ENCODE measurements at places on chromosomes 2 and 18. TPM values are rescaled to one million over a fixed set of nuclear protein-coding genes. Genes with fewer than 3 reads are reported as not detected.

- no peak overlapping the region for H3K27ac ChIP-seq
- no peak overlapping the region for H3K4me3 ChIP-seq
- peaks cover 3% of the 10 kb centered on the region for H3K27me3 ChIP-seq
- no peaks in the 10 kb centered on the region for H3K4me1 ChIP-seq
These were observed 131.7 kb downstream of the GCA start for GRCh38 chr2:162475661-162476060.

GRCh38 chr18:9827793-9828505 is 57.8 kb upstream of the TXNDC2 start:
- peak; percentile 95 for DNase-seq
- H3K4me1 ChIP-seq: peaks cover 34% of the 10 kb centered on the region
- H3K4me3 ChIP-seq: no peak overlapping the region
- peak overlapping the region; percentile 66 for H3K27ac ChIP-seq
- H3K27me3 ChIP-seq: no peaks in the 10 kb centered on the region

DNA sequence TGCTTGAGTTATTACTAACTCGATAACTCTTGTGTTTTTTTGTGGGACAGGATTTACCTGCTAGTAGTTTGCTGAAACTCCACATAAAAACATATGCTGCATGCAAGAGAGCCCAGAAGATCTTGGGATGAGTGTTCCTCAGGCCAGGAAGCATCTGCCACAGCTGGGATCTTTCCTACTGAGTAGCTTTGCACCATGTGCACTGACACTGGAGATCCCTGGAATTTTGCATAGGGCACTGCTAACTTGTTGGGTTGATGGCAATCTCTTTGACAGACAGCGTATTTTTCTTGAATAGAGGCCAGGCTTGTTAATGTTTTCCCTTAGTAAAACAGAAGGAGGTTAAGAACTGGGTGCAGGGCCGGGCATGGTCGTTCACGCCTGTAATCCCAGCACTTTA is 808 bp upstream of the SERPINB11 start:
- no peaks in the 10 kb centered on the region for H3K36me3 ChIP-seq
- H3K4me1 ChIP-seq: no peaks in the 10 kb centered on the region
- no peaks in the 10 kb centered on the region for H3K27me3 ChIP-seq
- no peak overlapping the region for H3K27ac ChIP-seq
- no peak for DNase-seq
- H3K4me3 ChIP-seq: no peak overlapping the region

DNA sequence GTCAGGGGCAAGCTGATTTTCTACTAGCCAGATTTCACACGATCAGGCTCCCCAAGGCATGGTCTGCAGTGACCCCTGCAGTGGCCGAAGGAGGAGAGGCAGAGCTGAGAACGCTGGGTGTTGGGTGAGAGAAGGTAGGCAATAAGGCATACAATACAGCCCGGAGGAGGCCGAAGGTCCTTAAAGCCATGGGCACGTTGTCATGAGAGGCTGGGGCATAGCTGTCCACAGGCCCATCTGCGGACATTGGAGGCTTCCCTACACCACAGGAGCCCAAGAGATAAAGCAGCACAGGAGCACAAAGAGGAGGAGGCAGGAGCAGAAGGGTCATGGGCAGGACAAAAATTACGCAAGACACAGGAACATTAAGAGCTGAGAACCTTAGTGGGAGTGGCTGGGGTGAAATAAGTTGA is 16.7 kb upstream of the BZW1 start:
- no peaks in the 10 kb centered on the region for H3K36me3 ChIP-seq
- H3K4me3 ChIP-seq: no peak overlapping the region
- no peak for DNase-seq
- no peaks in the 10 kb centered on the region for H3K4me1 ChIP-seq

GRCh38 chr2:212921061-212921460 is 230.4 kb downstream of the IKZF2 start:
- no peak for DNase-seq
- H3K27ac ChIP-seq: no peak overlapping the region
- H3K4me1 ChIP-seq: no peaks in the 10 kb centered on the region
- no peaks in the 10 kb centered on the region for H3K27me3 ChIP-seq

- H3K4me3 ChIP-seq: peak overlapping the region; percentile 87
- H3K27ac ChIP-seq: peak overlapping the region; percentile 68
- peak; percentile 42 for DNase-seq
- H3K27me3 ChIP-seq: no peaks in the 10 kb centered on the region
- H3K4me1 ChIP-seq: peaks cover 26% of the 10 kb centered on the region
- H3K36me3 ChIP-seq: peaks cover 3% of the 10 kb centered on the region
These were observed 820 bp upstream of the SH3BP4 start for GRCh38 chr2:234950730-234951663.

- peak; percentile 18 for DNase-seq
- peaks cover 3% of the 10 kb centered on the region for H3K36me3 ChIP-seq
- no peak overlapping the region for H3K27ac ChIP-seq
- H3K4me1 ChIP-seq: no peaks in the 10 kb centered on the region
- no peaks in the 10 kb centered on the region for H3K27me3 ChIP-seq
These were observed 39.9 kb downstream of the STK17B start for GRCh38 chr2:196131384-196131937.

- H3K4me3 ChIP-seq: no peak overlapping the region
- no peaks in the 10 kb centered on the region for H3K4me1 ChIP-seq
- H3K36me3 ChIP-seq: peaks cover 19% of the 10 kb centered on the region
- no peaks in the 10 kb centered on the region for H3K27me3 ChIP-seq
- no peak for DNase-seq
These were observed 56.7 kb downstream of the ADI1 start for GRCh38 chr2:3462493-3463104.

DNA sequence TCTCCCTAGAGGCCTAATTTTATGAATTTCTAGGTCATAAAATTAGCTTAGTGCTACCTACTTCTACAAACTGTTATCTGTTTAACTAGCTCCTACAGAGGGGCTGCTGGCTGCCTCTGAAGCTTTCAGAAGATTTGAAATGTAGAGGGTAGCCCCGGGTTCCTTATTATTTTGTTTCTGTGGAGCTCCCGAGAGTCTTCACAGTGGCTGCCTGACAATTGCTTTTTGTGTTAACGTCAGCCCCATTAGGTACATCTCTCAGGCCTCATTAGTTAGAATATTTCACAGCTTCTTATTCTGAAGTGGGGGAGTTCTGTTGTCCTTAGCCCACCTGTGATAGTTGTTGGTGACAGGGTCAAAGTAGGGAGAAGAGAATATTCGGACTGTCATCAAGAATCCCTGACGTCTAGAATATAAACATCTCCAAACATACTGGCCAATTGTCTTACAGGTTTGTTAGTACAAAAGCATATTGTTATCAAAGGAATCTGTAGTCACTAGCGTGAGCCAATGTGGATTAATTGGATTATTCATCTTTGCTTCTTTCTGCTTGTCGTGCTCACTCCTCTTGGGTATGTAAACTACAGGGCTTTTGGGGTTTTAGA is 77.5 kb downstream of the DIS3L2 start:
- no peak overlapping the region for H3K27ac ChIP-seq
- H3K36me3 ChIP-seq: no peaks in the 10 kb centered on the region
- H3K4me3 ChIP-seq: no peak overlapping the region
- peaks cover 9% of the 10 kb centered on the region for H3K4me1 ChIP-seq
- no peaks in the 10 kb centered on the region for H3K27me3 ChIP-seq

- no peaks in the 10 kb centered on the region for H3K36me3 ChIP-seq
- H3K4me3 ChIP-seq: no peak overlapping the region
- no peak overlapping the region for H3K27ac ChIP-seq
- no peaks in the 10 kb centered on the region for H3K27me3 ChIP-seq
- H3K4me1 ChIP-seq: no peaks in the 10 kb centered on the region
- no peak for DNase-seq
These were observed 514.8 kb upstream of the RAB6C start for GRCh38 chr2:129464631-129465030.

DNA sequence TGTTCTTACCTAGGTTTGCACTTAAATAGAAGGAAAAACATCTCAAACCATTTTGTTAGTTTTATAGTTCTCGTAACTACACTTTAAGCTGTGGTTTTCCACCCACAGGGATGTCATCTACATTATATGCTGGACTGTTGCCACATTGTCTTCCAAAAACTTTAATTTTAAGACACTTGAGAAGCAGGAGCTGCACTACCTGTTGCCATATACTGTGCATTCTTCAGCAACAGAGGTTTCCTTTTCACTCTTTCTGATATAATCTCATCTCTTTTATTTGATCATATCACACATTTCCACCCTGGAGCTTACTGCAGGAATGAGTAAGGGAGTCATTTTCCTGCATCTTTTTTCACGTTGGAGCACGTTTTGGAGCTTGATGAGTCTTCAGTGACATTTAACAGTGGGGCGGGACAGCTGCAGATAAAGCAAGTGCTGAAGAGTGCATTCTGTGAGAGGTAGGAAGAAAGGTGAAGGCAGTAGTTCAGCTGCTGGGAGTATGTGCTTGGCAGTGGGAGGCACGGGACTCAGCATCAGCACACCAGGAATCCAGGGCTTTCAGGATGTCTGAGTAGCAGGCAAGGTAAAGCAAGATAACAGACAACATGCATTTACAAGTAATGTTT is 3.8 kb downstream of the LIMS1 start:
- H3K27me3 ChIP-seq: no peaks in the 10 kb centered on the region
- no peak overlapping the region for H3K27ac ChIP-seq
- no peak overlapping the region for H3K4me3 ChIP-seq
- DNase-seq: no peak

- no peaks in the 10 kb centered on the region for H3K36me3 ChIP-seq
- no peak for DNase-seq
- no peaks in the 10 kb centered on the region for H3K4me1 ChIP-seq
- no peak overlapping the region for H3K4me3 ChIP-seq
- H3K27ac ChIP-seq: no peak overlapping the region
- H3K27me3 ChIP-seq: no peaks in the 10 kb centered on the region
These were observed 483.2 kb downstream of the METTL4 start for GRCh38 chr18:2087877-2088673.

- H3K27me3 ChIP-seq: no peaks in the 10 kb centered on the region
- no peaks in the 10 kb centered on the region for H3K36me3 ChIP-seq
- H3K4me3 ChIP-seq: no peak overlapping the region
- H3K27ac ChIP-seq: no peak overlapping the region
These were observed 12.6 kb downstream of the HYCC2 start for GRCh38 chr2:201058914-201059313.

GRCh38 chr2:8435608-8436007 is 246.2 kb upstream of the ID2 start:
- no peak overlapping the region for H3K27ac ChIP-seq
- no peaks in the 10 kb centered on the region for H3K27me3 ChIP-seq
- H3K4me3 ChIP-seq: no peak overlapping the region
- no peaks in the 10 kb centered on the region for H3K4me1 ChIP-seq

- H3K4me1 ChIP-seq: no peaks in the 10 kb centered on the region
- DNase-seq: no peak
- H3K36me3 ChIP-seq: no peaks in the 10 kb centered on the region
- H3K27me3 ChIP-seq: no peaks in the 10 kb centered on the region
- no peak overlapping the region for H3K4me3 ChIP-seq
These were observed 33.8 kb downstream of the GPC1 start for GRCh38 chr2:240469239-240469636.

GRCh38 chr18:76102626-76103025 is 392.4 kb downstream of the ZNF516 start:
- H3K27me3 ChIP-seq: no peaks in the 10 kb centered on the region
- H3K4me1 ChIP-seq: no peaks in the 10 kb centered on the region
- no peaks in the 10 kb centered on the region for H3K36me3 ChIP-seq
- no peak overlapping the region for H3K27ac ChIP-seq
- H3K4me3 ChIP-seq: no peak overlapping the region

- no peaks in the 10 kb centered on the region for H3K4me1 ChIP-seq
- no peak overlapping the region for H3K27ac ChIP-seq
- no peaks in the 10 kb centered on the region for H3K36me3 ChIP-seq
- DNase-seq: no peak
- H3K27me3 ChIP-seq: no peaks in the 10 kb centered on the region
These were observed 37.6 kb downstream of the ALPK2 start for GRCh38 chr18:58591286-58591685.

DNA sequence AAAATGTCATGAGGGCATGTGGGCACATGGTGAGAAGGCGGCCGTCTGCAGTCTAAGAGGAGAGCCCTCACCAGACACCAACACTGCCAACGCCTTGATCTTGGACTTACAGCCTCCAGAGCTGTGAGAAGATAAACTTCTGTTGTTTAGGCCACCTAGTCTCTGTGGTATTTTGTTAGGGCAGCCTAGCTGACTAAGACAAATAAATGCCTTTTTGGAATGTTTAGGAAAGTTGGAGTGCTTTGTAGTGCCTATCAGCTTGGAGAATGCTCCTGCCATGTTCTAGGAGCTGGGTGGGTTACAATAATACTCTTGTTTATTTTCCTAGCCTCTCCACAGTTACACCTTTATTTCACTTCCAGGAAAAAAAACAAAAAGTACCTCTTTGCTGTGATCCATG is 92.0 kb downstream of the SPP2 start:
- no peak for DNase-seq
- no peak overlapping the region for H3K4me3 ChIP-seq
- no peak overlapping the region for H3K27ac ChIP-seq
- H3K36me3 ChIP-seq: no peaks in the 10 kb centered on the region
- H3K4me1 ChIP-seq: peaks cover 11% of the 10 kb centered on the region

GRCh38 chr2:159060518-159060917 is 92.1 kb downstream of the TANC1 start:
- DNase-seq: no peak
- peaks cover 26% of the 10 kb centered on the region for H3K4me1 ChIP-seq
- H3K27ac ChIP-seq: no peak overlapping the region
- no peaks in the 10 kb centered on the region for H3K27me3 ChIP-seq

GRCh38 chr2:183718246-183718645 is 594.0 kb downstream of the NUP35 start:
- H3K4me3 ChIP-seq: no peak overlapping the region
- no peak overlapping the region for H3K27ac ChIP-seq
- no peaks in the 10 kb centered on the region for H3K27me3 ChIP-seq
- no peak for DNase-seq
- no peaks in the 10 kb centered on the region for H3K36me3 ChIP-seq
- no peaks in the 10 kb centered on the region for H3K4me1 ChIP-seq

GRCh38 chr2:120439637-120440384 is 93.9 kb downstream of the INHBB start:
- DNase-seq: no peak
- no peaks in the 10 kb centered on the region for H3K4me1 ChIP-seq
- H3K27me3 ChIP-seq: peaks cover 37% of the 10 kb centered on the region
- no peak overlapping the region for H3K4me3 ChIP-seq
- H3K36me3 ChIP-seq: no peaks in the 10 kb centered on the region

DNA sequence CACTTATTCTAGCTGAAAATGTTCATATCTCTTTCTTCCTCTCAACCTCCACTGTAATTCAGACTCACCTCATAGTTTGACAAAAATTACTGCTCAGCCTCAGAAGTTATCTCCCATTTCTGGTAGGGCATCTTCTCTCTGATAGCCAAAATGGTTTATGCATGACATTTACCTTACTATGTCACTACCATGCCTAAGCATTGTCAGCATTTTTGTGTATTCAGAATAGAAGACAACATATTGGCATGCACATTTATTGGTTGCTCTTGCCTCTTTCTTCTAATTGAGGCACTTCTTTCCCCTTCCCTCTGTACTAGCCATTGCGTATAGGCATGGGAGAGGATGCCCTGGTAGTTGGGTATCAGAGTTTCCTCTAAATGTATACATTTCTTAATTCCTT is 406.1 kb upstream of the DCC start:
- no peaks in the 10 kb centered on the region for H3K36me3 ChIP-seq
- no peaks in the 10 kb centered on the region for H3K27me3 ChIP-seq
- H3K4me1 ChIP-seq: no peaks in the 10 kb centered on the region
- no peak overlapping the region for H3K4me3 ChIP-seq

The TMEM214 gene
- total RNA-seq: 107 TPM

The SNED1 gene
- 22.1 TPM for total RNA-seq

The LYG2 gene
- not detected for total RNA-seq

The MPV17 gene
- 74.7 TPM for total RNA-seq

The THSD7B gene
- total RNA-seq: 0.04 TPM

The USP14 gene
- 86.1 TPM for total RNA-seq

The GAL3ST2 gene
- total RNA-seq: not detected

The STPG4 gene
- total RNA-seq: 0.53 TPM

The AQP12B gene
- not detected for total RNA-seq

The THOC1 gene
- total RNA-seq: 50.5 TPM

The NCKAP1 gene
- 130 TPM for total RNA-seq

All from endothelial cell of umbilical vein (primary cell).